Ovary (tissue), 10 donors: ENCODE measurements at places on chromosomes 4 and X. TPM values are rescaled to one million over a fixed set of nuclear protein-coding genes. Genes with fewer than 3 reads are reported as not detected.

FDCSP gene
- total RNA-seq, result not detected

CENPVL3 gene
- total RNA-seq, result not detected

RASSF6 gene
- 0.97 TPM for total RNA-seq

SAGE1 gene
- total RNA-seq, result not detected

TMEM164 gene
- total RNA-seq, result 28.4 TPM

LRBA gene
- 32.9 TPM for total RNA-seq

WNK3 gene
- total RNA-seq, result 42.8 TPM

TRIM2 gene
- total RNA-seq, result 30.4 TPM
